ENCODE measurements at places on chromosomes 12 and 14.

GRCh38 chr14:33693237-33693636 lies 257.6 kb downstream of the EGLN3 start:
- no peak for DNase-seq

- DNase-seq: no peak
Measured at GRCh38 chr14:43754838-43755237, 752.2 kb downstream of the FSCB start.

- DNase-seq: no peak
Measured at GRCh38 chr12:61808856-61809255, 451.3 kb upstream of the USP15 start.

GRCh38 chr14:33475623-33476022 lies 475.3 kb downstream of the EGLN3 start:
- no peak for DNase-seq

GRCh38 chr14:54738009-54738408 lies 164.6 kb downstream of the GCH1 start:
- no peak for DNase-seq

- no peak for DNase-seq
Measured at GRCh38 chr12:9169979-9170634, 38.1 kb downstream of the PZP start.

DNA sequence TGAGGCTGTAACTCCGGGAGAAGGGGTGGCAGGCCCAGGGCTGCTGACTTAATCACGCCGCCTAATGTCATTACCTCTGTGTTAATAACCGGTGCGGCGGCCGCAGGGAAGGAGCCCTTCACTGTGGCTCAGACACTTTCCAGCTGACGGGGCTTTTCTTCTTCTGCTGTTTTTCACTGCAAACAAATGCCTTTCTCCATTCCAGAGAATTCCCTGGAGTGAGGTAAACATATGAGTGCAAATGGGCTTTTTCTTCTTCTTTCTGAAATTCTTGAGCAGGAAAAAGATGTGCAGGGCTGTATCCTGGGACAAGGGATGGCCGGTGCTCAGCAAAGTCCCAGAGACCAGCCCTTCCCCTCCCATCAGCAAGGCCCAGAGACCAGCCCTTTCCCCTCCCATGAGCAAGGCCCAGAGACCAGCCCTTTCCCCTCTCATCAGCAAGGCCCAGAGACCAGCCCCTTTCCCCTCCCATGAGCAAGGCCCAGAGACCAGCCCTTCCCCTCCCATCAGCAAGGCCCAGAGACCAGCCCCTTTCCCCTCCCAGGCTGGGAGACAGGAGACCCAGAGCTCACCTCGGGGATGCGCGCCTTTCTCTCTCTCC lies 33.4 kb upstream of the FAM181A start:
- no peak for DNase-seq

GRCh38 chr12:50249464-50250182 lies 33.7 kb downstream of the LIMA1 start:
- DNase-seq: no peak

GRCh38 chr12:21340403-21340802 lies 5.7 kb upstream of the SLCO1A2 start:
- DNase-seq: no peak

DNA sequence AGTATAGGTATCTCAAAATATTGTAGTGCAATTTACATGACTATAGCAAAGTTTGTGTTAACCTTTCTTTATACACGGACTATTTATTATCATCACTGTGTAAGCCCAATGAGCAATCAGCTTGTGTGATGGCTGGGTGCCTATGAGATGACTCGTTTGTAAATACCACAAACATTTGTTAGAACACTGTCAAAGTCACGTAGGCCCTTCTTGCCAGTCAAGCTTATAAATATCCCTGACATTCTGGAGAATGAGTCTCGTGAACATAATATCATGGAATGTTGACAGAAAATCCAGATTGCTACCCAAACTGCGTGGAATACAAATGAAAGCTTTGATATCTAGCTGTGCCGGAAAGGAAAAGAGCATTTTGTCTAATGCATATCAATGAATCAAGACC lies 648.3 kb upstream of the MDGA2 start:
- no peak for DNase-seq

All from hypothalamus (tissue), 51 donors.